ENCODE measurements at places on chromosomes 5 and 9.

- DNase-seq = peak; percentile 55
Measured at GRCh38 chr5:64872044-64872443, 103.3 kb downstream of the CWC27 start.

DNA sequence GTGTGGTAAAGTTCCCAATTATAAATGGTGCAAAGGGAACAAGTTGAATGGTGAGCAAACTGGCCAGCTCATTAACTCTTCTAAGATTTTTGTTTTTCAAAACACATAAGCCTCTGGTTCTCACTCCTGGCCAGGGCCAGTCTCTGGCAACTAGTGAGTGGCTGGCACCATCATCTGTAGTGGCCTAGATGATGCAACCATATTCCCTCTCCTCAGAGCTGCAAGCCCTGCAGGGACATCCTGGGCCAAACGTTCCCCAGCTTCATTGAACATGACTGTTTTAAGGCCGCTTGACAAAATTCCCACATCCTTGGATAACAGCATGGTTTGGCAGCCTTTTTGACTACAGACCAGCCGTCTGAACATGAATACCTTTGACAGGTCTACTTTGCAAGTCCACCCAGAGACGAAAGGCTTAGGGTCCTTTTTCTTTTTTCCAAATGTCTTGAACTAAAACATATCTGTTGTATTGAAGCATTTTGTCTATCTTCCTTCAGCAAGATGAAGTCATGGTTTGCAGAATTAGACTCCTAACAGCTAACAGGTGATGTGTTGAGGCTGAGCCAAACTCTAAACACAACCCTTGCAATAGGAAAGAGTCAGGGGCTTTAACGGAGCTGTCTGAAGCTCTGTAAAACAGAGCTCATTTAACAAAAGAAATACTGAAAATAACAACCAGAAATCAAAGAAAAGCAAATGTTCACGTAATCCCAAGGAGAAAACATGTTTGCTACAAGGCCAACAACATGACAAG, 23.8 kb downstream of the MACROH2A1 start:
- DNase-seq = no peak

DNA sequence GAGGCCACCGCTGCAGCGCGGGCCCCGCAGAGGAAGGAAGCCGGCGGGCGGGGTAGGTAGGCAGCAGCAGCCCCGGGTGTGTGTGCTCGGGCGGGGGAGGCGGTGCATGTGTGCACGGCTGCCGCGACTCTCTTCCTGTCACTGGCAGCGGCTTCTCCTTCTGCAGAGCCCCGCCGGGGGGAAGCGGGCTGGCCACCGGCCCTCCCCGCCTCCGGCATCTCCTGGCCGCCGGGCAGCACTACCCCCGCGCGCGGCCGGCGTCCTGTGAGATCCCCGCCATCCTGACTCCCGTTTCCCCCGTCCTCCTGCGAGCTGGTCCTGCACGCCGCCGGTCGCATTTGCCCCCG, 315 bp downstream of the PIK3R1 start:
- DNase-seq = no peak

GRCh38 chr5:103444333-103445038, 118.1 kb downstream of the NUDT12 start:
- no peak for DNase-seq

DNA sequence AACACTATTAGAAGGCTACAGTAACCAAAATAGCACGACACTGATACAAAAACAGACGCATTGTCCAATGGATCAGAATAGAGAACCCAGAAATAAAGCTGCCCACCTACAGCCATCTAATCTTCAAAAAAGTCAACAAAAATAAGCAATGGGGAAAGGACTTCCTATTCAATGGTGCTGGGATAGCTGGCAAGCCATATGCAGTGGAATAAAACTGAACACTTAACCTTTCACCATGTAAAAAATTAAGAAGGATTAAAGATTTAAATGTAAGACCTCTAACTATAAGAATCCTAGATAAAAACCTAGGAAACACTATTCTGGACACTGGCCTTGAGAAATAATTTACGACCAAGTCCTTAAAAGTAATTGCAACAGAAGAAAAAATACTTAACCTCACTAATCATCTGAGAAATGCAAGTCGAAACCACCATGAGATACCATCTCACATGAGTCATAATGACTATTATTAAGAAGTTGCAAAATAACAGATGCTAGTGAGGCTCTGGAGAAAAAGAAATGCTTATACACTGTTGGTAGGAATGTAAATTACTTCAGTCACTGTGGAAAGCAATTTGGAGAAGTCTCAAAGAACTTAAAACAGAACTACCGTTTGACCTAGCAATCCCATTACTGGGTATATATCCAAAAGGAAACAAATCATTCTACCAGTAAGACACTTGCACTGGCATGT, 203.3 kb upstream of the CDH9 start:
- DNase-seq = peak; percentile 92

DNA sequence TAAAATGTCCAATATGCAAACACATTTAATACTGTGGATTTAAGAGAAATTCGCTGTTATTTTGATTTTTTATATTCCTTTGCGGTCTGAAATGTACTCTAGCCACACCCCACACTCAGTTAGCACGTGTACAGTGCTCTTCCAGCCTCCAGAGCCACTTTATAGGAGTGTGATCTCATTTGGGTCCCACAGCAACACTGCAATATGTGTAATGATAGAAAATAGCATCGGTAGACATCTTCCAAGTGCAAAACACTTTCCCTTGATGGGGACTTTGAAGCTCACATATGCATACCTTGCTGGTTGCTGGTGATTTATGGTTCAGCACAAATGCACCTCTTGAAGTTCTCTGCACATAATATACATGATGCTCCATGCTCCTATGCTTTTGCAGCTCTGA, 148.3 kb downstream of the GAS1 start:
- DNase-seq = no peak

GRCh38 chr9:71719088-71719487, 49.2 kb downstream of the CEMIP2 start:
- DNase-seq = no peak

- DNase-seq = peak; percentile 4
Measured at GRCh38 chr5:129906177-129906887, 2.1 kb downstream of the CHSY3 start.

DNA sequence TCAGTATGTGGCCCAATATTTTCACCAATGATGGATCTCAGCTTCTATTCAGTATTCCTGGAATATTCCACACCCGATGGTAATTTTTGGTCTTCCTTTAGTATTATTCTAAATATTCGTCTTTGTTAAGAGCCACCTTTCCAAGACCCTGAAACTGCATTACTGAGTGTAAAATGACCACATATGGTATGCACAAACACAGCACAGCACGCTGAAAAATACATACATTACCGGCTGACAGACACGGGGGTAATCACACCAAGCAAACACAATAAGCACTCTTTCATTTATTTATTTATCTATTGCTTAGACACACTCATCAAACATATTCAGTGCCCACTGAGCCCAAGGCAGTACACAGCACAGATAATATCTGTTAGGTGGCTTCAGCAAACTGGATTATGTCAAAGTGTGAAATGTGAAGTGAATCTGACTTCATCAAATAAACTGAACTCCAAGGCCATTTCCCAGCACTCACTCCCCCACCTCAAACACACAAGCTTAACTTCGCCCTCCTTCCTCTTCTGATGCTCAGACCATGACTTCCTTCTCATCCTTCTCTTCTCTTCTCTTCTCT, 1637.8 kb upstream of the C9orf72 start:
- no peak for DNase-seq

DNA sequence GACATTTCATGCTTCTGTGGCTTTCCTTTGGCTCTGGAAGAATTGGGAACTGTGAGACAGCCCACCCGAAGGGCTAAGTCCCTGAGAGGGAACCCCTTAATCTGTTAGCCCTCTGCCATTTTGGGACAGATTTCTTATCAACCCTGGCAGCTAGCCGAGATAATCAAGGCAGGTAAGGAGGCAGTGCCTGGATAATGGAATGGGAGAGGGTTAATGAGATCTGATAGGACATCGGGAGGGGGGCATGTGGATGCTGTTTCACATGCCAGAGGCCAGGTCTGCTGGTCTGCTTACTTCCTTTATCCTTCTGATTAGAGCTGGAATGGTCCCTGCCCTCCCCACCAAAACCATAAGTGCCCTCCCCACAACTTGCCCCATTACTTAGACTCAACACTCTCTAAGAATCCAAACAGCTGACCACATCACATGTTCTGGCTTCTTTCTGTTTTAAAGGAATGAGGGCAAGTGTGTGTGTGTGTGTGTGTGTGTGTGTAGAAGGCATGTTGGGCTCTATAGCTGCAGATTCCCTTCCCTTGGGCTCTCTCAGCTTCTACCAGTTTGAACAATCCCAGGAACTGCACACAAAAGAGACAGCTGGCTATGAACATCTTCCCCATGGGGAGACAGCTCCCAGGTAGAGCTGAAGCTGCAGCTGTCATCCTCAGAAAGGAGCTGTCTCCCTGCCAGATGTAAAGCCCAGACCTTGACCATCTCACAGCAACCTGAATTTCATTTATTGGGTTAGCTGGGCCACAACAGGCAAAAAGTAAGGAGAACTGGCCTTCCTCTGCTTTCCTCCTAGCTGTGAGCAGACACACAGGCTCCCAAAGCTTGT, 221.3 kb downstream of the PIK3R1 start:
- DNase-seq = peak; percentile 35

- no peak for DNase-seq
Measured at GRCh38 chr5:56917534-56917933, 8.1 kb downstream of the SETD9 start.

- DNase-seq = no peak
Measured at GRCh38 chr9:87959916-87960581, 14.3 kb downstream of the CDK20 start.

GRCh38 chr5:132747616-132748440, 602 bp downstream of the CCNI2 start:
- no peak for DNase-seq

GRCh38 chr9:133635533-133636531, at the start of gene DBH:
Gene DBH, plus strand, starts transcription at chr9:133636363. Its CDS starts 9 bp downstream, at chr9:133636372.
- no peak for DNase-seq

DNA sequence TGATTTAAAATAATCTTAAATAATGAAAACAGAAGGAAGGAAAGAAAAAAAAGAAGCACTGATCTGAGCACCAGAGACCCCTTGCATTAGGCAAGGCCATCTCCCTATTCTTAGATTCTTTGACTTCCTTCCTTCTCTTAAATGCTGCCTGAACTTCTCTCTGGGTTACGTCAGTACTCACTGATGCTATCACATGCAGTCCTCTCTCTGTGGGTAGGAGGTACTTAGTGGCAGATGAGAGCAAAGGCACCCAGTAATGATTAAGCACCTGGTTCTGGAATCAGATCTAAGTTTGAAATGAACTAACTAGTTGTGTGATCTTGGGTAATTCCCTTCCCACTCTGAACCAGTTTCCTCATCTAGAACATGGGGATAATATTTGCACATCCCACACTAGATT, 110.3 kb upstream of the TBC1D2 start:
- no peak for DNase-seq

DNA sequence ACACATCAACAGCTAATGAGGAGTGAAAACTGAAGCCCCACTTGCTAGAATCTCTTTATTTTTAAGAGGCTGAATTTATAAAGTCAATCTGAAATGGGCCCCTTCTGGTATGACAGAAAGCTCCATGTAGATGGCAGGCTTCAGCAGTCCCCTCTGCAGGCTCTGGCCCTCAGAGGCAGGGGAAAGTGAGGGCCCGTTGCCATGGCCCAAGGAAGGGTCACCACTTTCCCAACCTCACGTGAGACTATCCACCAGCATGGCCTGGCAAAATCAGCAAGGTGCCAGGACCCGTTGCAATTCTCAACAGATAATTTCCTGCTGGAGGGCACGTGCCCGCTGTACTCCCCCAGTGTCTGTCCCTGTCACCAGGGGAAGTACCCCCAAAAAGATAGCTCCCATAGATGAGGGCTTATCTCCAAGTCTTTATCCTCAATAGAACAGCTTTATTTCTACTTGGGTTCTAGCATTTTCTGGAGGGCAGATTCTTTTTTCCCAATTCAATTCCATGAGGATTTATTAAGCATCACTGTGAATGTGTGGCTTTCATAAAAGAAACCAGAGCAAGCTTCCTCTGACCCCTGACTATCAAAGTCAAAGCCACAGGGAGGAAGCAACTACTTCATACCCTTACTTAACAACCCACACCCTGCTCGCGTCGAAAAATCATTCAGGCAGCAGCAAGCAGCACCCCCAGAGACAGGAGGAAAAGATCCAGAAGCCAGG, 85.4 kb upstream of the FSTL4 start:
- DNase-seq = no peak

DNA sequence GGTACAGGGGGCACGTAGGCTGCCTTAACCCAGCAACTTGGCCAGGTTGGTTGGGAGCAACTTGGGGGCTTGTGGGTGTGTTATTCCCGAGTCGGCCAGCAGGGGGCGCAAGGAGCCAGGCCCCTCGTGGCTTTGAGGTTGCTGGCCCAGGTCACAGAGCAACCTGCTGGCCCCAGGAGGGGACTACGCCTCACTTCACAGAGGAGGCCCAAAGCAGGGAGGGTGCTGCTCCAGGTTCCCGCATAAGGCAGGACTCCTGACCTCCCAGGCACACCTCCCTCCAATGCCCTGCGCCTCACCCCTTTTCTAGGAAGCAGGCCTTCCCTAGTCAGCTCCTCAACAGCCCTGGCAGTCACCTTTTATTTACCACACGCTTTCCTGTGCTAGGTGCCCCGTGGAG, 18.1 kb downstream of the KYAT1 start:
- peak; percentile 79 for DNase-seq

DNA sequence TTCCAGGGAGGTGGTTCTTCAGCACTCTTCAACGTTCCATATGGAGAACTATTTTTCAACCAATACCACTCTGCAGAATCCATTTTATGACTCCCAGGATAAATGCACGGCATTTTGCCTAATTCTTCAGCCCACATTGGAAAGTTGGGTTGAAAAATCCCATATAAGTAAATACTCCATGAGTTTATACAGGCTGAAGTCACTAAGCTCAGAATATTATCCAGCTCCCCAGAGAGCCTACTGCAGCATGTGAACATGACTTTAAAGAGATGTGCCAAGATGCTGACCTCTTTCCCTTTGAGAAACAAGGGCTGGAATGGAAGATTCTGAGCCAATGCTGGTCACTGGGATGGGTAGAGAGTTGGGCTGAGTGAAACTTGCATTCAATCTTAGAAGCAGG, 111.9 kb upstream of the SLIT3 start:
- DNase-seq = no peak

DNA sequence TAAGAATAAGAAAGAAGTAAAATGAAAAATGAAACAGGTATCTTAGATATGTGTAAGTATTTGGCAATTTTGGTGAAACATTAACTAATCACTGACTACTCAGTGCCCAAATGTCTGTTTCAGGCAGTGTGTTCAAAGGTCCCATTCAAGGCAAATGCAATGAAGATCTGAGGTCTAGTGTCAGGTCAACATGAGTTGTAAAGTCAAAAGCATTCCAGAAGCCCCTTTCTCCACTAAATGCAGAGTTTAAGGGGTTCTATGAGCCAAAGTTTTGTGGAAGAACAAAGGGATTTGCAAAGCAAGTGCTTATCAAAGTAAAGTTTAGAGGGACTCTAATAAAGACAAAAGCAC, 71.0 kb upstream of the GPBP1 start:
- DNase-seq = peak; percentile 48

DNA sequence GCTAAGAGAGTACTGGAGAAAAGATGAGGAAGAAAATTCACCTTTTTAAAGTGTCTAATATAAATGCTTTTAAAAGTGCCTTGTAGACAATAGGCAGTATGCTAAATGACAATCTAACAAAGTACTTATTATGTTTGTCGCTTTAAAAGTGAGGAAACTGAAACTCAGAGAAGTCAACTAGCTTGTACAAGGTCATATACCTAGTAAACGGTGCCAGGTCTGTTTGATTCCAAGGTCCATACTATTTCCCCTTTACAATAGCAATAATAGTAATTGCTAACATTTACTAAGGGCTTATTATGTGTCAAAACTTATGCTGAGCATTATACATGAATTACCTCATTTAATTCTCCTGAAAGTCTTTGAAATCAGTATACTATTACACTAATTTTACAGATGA, 328.6 kb upstream of the SLC24A2 start:
- no peak for DNase-seq
